Right lung (tissue), 10 donors: ENCODE measurements at places on chromosomes 11 and 22. TPM values are rescaled to one million over a fixed set of nuclear protein-coding genes. Genes with fewer than 3 reads are reported as not detected.

DNA sequence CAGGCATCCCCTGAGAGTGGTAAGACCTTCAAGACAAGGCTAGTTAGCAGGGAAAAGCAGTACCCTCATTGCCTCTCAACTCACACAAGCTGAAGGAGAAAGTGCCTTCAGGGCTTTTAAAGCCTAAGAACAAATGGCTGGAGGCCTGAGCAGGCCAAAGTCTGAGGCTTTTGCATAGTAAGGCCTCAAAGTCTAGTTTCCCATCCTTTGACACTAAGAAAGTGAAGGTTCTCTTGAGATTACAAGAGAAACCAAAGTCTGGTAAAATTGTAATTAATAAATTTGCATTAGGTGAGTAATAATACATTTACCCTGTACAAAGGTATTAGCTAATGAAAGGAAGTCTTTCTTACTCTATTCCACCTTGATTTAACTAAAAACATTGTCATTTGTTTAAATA lies 47.0 kb upstream of the CCDC89 start:
- no peak for DNase-seq

The ANO5 gene
- 2.7 TPM for polyA plus RNA-seq

DNA sequence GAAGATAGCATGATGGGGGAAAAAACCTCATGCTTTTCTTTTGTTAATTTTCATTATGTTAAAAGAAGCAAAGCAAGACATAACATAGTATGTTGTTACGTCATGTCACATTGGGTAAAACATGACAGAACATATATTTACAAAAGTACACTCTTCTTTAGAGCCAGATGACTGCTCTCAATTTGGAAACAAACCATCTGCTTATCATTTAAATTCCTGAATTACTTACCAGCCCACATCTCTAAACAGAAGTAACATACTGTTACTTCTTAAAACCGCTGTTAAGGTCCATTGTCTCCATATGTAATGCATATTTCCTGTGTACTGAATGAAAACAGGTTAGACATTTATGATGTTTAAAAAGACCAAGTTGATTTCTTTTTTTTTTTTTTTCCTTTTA lies 100.0 kb downstream of the TMEM135 start:
- DNase-seq = no peak

GRCh38 chr11:33777906-33778305 lies 3.6 kb upstream of the FBXO3 start:
- DNase-seq = no peak

DNA sequence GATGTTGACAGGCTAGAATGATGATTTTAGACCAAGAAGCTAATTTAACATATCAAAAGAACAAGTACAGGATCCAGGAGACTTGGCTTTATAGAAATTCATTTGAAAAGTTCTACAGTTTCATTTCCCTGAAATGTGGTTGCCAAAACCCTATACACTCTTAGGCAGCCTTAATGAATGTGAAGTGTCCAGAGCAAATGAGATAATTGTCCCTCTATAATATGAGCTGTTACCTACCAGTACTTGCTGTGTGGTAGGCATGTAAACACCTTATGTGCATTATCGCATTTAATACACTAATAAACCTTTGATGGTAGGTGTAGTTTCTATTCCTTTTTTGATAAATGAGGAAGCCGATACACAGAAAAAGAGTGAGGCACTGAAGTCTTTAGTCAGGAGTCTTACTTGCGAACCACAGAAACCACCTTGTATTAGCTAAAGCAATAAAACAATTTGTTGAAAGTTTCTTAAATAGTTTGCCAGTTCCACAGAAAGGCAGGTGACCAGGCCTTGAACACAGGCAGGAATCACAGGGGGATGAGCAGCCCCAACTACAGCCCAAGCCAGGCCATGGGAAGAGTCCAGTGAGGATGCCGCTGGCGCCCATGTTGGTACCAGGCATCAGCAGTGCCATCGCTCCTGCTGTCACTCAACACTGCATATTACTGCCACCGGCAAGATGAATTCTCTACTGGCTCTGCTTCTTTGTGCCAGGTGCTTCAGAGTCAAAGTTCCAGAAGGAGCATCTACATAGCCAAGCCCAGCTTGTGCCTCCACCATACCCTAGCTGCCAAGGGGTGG lies 81.7 kb downstream of the SWAP70 start:
- DNase-seq = no peak

- DNase-seq = no peak
These were observed 60.2 kb upstream of the CRTAM start for GRCh38 chr11:122778148-122778547.

The MISFA gene
- 9.0 TPM for polyA plus RNA-seq

- DNase-seq = no peak
These were observed 14.0 kb downstream of the OR8A1 start for GRCh38 chr11:124583781-124584180.

- no peak for DNase-seq
These were observed 499.3 kb upstream of the TENM4 start for GRCh38 chr11:79940165-79940564.

The GPHA2 gene
- polyA plus RNA-seq = not detected

The NPAS4 gene
- polyA plus RNA-seq = 0.38 TPM

GRCh38 chr11:19577976-19578619 lies 134.5 kb upstream of the NAV2 start:
- DNase-seq = peak; percentile 64

DNA sequence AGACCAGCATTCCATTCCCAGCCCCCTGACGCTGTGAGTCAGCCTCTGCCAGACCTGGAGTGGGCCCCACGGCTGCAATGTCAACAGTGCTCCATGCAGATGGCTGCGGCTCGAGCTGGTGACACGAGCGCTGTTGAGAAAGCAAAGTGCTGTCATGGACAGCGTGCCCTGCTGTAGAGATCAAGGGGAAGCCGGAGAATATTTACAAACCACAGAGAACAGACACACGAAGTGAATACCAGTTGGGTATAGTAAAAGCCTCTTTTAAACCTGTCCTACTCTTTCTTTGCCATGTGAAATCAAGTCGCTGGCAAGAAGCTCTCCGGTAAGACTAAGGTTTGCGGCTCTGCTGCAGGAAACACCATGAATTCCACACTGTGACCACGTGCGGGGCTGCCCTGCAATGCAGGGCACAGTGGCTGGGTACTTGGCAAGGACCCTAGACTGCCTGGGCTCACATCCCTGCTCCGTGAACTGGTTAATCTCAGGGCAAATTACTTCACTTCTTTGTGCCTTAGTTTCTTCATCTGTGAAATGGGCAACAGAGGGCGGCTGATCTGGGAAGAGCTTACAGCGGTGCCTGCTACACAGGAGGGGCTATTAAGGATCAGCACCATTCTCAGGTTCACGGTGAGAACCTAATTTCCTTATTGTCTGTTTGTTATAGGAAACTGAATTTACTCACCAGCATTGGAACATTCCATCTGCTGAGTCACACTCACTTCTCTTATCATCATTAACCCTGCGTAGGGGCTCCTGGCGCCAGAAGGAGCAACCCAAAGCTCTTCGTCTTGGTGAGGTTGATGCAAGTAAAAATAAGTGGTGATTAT lies 27.8 kb upstream of the ELFN2 start:
- DNase-seq = peak; percentile 16

DNA sequence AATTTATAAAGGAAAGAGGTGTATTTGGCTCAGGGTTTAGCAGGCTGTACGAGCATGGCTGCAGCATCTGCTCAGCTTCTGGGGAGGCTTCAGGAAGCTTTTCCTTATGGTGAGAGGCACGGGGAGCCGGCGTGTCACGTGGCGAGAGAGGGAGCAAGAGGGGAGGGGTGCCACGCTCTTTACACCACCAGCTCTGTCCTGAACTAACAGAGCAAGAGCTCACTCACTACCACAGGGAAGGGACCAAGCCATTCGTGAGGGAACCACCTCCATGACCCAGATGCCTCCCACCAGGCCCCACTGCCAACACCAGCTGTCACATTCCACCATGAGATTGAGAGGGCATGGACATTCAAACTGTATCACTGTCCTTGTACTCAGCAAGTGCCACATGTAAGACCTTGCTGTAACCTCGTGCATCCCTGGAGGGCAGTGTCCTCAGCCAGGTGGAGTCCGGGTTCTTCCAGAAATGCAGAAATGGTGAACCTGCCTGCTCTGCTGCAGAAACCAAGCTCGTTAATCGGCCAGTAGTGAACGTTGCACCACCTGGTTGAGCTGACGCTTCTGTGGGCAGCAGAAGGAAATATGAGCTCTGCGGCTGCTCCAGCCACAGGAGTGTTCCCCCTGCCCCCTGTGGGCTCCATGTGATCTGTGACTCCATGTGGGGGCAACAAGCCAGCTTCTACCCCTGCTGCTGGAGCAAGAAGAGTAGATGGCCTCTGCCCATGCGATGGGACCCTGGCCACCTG lies 368.6 kb downstream of the TBC1D22A start:
- no peak for DNase-seq

The CALCA gene
- 3.9 TPM for polyA plus RNA-seq

GRCh38 chr11:103532133-103532788 lies 423.0 kb downstream of the DYNC2H1 start:
- DNase-seq = no peak

GRCh38 chr11:65036931-65037330 lies 4.1 kb upstream of the SAC3D1 start:
- DNase-seq = no peak
